KG1 (cell line): ENCODE measurements at places on chromosomes 1 and 21.

DNA sequence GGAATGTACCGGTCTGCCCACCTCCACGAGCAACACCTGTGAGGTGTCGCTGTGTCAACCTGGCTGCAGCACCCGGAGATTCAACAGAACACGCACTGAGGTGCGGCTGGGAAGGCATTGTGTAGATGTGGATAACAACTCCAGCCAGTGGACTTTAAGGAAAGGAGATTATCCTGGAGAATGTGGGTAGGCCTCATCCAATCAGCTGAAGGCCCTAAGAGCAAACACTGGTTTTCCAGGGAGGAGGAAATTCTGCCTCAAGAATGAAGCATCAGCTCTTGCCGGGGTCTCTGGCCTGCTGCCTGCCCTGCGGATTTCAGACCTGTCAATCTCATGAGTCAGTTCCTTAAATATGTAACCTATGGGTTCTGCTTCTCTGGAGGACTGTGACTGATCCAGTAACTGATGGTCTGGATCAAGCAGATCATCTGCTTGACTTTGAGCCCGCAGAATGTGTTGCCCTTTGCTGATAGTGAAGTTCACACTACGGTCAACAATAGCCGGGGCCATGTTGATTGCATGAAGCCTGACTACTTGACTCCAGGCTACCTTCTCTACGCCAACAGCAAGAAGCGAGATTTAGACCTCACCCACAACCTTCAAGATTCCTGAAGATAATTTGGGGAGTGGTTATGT lies 15.9 kb upstream of the PRDM15 start:
- peak; percentile 25 for DNase-seq

- DNase-seq: no peak
These were observed 49.4 kb downstream of the TBCE start for GRCh38 chr1:235416662-235417049.

DNA sequence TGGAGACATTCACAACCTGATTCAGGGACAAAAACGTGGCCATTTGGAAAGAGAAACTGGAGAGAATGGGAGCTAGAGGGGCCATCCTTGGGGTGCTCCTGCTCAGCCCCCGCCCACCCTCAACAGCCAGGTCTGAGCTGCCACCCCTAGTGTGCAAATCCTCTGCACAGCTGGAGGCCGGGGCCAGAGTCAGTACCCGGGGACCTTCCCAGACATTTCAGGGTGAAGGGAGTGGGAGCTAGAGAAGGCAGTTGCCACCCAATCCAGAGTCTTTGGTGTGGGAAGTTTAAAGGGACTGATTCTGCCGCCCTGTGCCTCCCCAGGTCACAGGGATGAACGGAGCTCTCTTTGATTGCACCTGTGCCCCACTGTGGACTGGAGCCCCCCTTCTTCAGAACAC lies 397.4 kb downstream of the MATN1 start:
- DNase-seq: no peak

GRCh38 chr21:30434033-30434631 lies 4.1 kb downstream of the KRTAP13-4 start:
- DNase-seq: peak; percentile 31

DNA sequence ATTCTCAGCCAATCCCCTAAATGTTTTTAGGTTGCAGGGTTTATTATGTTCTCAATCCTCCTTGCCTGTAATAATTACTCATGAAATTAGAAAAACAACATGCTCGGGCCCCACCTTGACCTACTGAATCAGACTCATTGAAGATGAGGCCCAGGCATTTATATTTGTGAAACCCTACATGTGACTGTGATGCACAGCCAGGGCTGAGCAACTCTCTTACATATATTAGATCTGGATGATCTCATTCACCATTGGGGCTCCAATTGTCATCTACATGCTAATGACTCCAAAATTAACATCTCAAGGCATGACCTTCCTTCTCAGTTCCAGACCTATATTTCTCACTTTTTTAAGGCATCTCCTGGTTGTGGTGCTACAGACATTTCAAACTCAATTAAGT lies 103.3 kb downstream of the WDR3 start:
- no peak for DNase-seq

DNA sequence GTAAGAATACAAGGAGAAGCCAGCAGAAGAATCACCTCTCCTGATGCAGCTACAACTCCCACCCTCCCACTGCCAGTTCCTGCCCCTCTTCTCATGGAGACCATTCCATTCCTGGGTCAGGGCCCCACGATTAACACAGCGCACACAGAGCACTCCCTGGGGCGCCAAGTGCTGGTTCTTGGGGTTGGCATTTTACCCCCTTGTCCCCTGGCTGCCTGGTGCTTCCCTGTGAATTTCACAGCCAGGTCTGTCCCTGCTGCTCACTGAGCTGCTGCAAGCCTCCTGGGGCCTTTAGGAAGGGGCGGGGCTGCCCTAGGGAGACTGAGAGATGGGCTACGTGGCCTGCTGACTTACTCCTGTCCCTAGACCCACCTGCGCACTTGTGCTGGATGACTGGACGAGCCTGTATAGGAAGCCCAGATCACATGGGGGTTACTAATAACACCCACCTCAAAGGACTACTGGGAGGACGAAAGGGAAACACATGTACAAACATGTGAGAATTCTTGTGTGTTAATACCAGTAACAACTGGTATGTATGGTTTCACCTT lies 4.8 kb downstream of the ZNF672 start:
- no peak for DNase-seq

GRCh38 chr1:110615548-110616130 lies 9.5 kb upstream of the KCNA2 start:
- peak; percentile 17 for DNase-seq

DNA sequence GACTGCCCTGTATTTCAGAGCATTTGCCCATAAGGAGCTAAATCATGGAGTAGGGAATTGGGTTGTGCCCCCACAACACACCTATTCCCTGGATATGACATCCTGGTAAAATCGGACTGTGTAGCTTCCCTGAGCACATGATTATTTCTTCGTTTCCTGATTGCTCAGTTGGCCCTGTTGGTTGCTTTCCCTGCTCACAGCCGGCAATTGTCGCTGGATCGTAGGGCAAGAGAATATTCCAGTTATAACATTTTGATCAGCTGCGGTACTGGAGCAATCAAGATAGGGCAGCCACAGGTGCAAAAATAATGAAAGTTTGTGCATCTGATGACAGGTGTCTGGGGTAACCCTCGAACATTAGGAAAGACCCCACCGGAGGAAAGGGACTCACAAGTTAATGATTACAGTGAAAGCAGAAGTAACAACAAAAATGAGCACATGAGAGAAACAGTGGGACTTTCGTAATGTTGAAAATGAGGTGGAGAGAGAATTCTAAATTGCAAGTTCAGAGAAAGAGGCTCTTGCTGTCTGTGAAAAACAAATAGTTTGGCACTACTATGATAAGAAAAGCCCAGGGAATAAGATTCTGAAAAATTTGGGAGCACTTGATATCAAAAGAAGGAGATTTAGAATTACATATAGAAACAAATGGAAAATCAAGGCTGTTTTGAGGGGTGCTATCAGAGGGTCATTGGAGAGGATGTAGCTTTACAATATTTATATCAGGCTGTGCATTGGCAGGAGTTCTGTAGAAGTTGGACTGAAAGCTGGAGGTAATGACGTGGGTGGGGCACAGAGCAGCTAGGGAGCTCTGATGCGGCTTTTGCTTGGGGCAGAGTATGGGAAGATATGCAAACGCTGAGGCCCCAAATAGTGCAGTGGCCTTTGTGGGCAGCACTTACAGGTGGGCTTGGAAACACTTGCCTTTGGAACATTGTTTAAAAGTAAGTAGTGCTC lies at the start of gene MAB21L3:
Gene MAB21L3 (plus strand): TSS at position 833 of the 957 bp plus-strand sequence. CDS start 1,217 bp downstream, outside the sequence.
- DNase-seq: no peak

- no peak for DNase-seq
These were observed 380.9 kb upstream of the PTBP2 start for GRCh38 chr1:96340686-96341085.

- peak; percentile 36 for DNase-seq
These were observed 2.2 kb upstream of the RUNX3 start for GRCh38 chr1:24932284-24932683.

- peak; percentile 60 for DNase-seq
These were observed 37.4 kb downstream of the TRIT1 start for GRCh38 chr1:39845569-39846566.

DNA sequence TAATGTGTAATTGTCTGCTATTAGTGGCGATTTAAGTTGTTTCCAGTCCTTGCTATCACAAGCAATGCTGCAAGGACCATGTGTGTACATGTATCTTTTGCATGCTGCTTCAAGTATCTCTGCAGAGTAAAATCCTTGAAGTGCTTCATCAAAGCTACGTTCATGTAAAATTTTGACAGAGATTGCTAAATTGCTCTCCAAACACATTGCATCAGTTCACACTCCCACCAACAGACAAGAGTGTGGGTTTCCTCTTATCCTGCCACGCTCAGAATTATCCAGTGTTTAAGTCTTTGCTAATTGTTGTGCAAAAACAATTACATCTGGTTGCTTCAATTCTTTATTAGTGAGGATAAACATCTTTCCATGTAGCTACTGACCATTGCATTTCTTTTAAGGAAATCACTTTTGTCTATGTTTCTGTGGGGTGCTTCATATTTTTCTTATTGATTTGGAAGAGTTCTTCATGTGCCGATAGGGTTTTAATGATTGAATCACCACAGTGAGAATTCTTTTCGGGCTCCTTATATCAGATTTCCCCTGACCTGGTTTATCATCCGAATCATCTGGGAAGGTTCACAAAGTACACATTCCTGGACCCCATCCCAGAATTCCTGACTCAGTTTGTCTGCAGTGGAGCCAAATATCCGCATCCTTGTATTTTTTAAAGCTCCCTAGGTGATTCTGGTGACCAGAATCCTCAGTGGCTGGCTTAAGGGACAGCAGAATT lies 56.3 kb upstream of the GALNT2 start:
- DNase-seq: no peak

DNA sequence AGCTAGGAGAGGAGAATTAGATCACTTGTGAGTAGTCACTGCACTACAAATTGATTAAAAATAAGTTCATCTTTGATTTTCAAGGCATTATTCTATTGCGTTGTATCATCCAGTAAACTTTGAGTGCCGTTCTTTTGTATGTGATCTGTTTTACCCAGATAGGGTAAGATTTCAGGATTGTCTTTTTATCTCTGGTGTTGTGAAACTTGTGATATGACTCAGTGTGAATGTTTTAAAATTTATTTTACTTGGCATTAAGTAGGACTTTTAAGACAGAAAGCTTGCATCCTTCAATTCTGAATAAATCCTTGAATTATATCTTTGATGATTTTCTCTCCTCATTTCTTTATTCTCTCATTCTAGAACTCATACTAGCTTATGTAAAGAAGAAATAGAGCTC lies 93.3 kb upstream of the ADAMTS5 start:
- no peak for DNase-seq

DNA sequence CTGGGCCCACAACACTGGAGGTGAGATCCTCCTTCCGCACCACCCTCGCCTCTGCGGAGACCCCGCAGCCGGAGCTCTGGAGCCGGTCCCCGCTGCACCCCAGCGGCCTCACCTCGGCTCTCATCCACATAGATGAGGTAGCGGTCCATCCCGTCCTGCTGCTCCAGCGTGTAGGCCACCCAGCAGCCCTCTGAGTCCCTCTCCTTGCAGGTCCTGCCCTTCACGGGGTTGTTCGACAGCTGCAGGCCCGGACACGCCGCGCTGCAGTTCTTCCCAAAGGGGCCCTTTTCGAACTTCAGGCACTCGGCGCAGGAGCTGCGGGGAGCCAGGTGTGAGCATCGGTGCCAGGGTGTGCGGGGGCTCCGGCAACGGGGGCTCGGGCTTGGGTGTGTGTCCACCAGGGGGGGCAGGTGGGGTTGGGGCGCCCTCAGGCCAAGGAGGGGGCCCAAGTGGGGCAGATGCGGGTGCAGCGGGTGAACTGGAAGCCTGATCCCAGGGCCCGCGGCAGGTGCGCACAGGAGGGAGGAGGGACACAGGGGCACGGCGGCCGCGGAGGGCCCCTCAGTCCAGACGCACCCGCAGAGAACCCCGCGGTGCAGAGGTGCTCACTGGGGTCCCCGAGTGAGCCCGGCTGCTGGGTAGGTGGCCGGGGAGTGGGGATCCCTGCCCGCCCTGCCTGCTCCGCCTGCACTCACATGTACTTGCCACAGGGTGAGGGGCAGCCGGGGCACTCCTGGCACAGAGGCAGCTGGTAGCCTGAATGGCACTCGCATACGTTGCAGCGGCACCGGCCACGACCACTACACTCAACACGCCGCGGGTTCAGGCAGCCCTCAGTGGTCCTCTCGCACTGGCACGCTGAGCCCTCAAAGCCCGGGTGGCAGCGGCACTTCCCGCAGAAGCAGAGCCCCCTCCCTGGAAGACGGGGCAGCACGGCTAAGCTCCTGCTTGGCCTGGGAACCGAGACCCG lies 15.4 kb upstream of the PTTG1IP start:
- DNase-seq: no peak

DNA sequence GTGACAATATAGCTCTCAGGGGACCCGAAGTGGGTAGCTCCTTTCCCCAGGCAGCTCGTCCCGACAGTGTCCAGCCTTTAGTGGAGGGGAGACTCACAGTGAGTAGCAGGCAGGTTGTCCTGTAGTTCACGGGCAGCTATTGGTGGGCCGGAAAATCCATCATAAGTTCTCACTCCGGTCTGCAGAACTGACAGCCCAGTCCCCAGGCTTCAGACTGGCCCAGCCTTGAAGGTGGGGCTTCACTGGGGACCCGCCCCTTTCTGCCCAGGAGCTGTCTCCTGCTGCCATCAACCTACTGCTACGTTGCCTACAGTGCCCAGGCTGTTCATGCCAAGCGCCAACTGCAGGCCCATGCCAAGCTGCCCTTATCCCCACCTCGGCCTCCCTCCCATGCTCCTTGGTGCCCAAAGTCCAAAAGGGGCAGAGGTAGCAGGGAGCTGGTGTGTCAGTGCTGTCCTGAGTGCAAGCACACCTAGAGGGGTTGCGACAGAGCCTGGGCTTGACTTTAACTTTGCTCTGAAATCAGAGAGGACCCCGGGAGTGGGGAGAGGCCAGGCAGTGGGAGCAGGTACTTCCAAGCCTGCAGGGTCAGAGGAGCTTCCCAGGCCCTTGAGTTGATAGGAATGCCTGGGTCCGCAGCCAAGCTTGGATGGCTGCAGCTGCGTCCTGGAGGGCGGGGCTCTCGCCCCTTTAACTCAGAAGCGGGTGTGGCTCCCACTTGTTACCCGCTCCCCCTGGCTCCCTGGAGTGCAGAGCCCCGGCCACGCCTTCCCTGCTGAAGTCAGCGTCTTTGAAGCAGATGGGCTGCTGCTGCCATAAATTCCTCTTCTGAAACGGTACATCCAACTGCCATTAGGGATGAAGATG lies 1144.3 kb upstream of the NCAM2 start:
- no peak for DNase-seq
